ENCODE measurements at places on chromosomes 13 and 19.

DNA sequence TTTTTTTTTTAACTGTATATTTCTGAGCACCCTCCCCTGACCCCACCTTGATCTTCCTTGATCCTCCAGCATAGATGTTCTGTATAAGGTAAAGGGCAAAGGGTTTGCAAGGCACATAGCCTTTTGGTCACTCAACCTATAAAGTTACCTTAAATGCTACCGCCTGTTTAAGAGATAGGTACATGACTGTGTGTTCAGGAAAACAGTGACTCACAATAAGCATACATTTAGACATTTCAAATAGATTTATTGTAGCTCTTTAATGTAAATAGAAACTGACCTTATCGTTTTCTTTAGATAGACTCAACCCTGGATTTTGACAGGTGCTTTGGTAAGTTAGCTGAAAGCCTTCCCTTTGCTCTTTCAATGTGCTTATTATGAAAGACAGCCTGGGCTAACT, 15.2 kb upstream of the SLC10A2 start:
- DNase-seq = no peak

- DNase-seq = peak; percentile 91
Observed at GRCh38 chr19:45523642-45524256, 16.5 kb downstream of the VASP start.

GRCh38 chr13:43240278-43240677, 216.9 kb downstream of the DNAJC15 start:
- DNase-seq = no peak

DNA sequence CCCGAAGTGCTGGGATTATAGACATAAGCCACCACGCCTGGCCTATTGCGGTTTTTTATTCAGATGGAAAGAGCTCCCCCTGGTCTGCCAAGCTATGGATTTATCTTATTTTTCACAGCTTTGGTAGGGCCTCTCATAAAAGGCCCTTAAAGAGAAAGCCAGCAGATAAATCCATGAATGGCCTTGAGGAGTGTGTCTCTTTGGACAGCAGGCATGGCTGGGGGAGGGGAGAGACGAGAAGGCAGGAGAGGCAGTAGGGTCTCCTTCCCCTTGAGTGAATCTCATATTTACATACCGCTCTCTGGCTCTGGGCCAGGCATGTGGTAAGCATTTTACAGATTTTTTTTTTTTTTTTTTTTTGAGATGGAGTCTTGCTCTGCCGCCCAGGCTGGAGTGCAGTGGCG, 25.2 kb downstream of the MARK4 start:
- peak; percentile 24 for DNase-seq

DNA sequence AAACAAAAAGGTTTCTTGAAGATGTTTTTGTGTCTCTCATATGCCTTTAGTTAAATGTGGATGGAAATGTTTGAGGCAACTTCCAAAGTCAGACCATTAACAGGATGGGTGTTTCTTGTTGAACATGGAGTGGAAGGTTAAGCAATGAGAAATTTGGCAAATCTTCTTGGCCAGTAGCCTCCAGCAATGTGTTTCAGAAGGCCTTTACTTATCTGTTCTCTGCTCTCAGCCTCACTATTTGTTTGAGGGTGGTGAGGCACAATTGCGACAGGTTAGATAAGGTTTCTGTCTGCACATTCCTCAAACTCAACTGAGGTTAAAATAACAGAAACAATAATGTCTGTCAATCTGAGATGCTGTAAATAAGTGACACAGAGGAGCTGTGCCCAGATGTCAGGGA, 1019.0 kb downstream of the DIAPH3 start:
- peak; percentile 48 for DNase-seq

DNA sequence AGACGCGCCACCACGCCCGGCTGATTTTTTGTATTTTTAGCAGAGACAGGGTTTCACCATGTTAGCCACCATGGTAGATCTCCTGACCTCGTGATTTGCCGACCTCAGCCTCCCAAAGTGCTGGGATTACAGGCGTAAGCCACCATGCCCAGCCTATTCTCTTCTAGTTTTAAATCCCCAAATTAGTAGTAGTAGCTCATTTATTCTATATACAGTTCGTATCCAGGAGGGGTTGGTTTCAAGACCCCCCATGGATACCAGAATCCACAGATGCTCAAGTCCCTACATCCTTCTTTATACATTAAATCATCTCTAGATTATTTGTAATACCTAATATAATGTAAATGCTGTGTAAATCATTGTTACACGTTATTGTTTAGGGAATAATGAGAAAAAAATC, 2.0 kb downstream of the ZNF568 start:
- DNase-seq = no peak

DNA sequence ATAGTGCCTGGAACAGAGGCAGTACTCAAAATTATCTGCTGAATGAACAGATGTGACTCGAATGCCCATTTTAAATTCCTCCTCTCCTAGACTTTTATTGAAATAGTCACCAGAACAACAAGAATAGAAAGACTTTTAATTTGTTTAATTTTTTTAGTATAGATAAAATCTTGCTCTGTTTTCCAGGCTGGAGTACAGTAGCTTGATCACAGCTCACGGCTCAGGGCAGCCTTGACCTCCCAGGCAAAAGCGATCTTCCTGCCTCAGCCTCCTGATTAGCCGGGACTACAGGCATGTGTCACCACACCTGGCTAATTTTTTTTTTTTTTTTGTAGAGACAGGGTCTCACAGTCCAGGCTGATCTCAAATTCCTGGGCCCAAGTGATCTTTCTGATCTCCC, 120.9 kb upstream of the FREM2 start:
- DNase-seq = no peak

- DNase-seq = no peak
Observed at GRCh38 chr19:17719730-17720400, 585 bp downstream of the MAP1S start.

GRCh38 chr13:48210178-48210577, 22.8 kb upstream of the ITM2B start:
- DNase-seq = peak; percentile 89

DNA sequence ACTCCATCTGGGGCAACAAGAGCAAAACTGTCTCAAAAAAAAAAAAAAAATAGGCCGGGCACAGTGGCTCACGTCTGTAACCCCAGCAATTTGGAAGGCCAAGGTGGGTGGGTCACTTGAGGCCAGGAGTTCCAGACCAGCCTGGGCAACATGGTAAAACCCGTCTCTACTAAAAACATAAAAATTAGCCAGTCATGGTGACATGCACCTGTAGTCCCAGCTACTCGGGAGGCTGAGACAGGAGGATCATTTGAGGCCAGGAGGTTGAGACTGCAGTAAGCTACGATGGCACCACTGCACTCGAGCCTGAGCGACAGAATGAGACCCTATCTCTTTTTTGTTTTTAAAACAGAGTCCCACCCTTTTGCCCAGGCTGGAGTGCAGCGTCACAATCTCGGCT, 3.9 kb downstream of the IQCN start:
- DNase-seq = no peak

DNA sequence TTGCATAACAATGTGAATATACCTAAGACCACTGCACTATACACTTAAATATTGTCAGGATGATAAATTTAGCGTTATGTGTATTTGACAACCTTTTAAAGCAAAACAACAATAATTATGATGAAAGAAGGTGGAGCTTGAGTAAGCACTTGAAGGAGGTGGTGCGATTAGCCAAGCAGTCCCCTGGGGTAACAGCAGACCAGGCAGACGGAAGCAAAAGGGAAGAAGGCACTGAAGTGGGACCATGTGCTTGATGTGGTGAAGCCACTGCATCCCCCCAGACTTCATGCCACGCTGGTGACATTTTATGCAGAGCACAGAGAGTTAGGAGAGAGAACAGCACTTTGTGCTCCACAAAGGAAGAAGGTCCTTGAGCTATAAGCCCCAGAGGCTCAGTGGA, 58.3 kb upstream of the ZNF507 start:
- DNase-seq = no peak

DNA sequence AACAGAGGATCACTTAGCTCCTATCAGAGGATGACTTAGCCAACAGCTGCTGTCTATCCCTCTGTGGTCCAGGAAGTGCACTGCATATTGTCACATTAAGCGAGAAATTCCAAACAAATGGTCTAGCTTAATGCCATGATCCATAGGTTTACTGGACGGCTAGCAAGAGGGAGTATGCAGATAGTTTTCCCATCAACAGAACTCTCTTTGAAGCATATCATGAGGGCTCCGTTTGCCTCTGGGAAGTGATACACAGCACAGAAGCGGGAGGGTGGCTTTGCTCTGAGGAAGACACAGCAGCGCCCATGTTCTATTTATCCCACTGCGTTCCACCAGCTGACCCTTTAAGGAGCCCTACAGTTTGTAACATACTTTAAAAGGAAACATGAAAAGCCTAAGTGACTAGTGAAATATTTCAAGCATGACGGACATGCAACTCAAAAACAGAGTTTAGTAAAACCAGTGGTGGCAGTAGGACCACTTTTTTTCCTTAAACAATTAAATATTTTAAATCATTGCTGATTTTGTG, 52.7 kb downstream of the COL4A1 start:
- no peak for DNase-seq

DNA sequence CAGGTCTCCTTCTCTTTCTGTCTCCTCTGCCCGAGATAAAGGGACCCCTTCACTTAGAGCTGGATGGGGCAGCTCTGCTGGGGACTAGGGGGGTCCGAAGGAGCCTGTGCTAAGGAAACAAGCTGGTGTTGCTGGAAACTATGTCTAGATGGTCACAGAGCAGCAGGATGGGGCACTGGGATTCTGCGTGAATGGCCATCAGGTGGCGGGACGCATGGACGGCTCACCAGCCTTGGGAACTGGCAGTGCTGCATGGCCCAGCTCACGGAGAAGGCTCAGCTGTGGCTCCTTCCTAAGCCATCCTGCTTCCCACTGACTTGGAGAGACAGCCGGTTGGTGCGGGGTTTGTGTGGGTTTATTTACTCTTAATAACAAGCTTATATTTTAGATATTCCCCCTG, 411.8 kb downstream of the ZNF536 start:
- DNase-seq = no peak

DNA sequence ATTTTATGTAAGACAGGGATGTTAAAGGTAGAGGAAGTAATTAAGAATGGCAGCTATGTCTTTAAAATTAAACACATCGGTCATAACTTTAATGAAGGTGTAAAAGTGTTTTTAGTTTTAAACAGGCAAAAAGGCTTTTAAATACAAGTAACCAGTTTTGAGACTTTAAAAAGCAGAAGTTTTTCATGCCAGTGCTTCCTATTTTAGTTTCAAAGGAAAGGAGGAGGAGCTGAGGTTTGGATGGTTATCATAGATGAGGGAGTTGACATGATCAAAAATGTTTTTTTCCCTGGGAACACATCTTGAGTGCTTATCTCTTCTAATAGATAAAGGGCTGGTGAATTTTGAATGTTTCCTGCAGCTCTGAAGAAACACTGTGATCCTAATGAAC, 42.9 kb downstream of the LRCH1 start:
- no peak for DNase-seq

- no peak for DNase-seq
Observed at GRCh38 chr19:31085125-31085524, 264.1 kb downstream of the TSHZ3 start.

DNA sequence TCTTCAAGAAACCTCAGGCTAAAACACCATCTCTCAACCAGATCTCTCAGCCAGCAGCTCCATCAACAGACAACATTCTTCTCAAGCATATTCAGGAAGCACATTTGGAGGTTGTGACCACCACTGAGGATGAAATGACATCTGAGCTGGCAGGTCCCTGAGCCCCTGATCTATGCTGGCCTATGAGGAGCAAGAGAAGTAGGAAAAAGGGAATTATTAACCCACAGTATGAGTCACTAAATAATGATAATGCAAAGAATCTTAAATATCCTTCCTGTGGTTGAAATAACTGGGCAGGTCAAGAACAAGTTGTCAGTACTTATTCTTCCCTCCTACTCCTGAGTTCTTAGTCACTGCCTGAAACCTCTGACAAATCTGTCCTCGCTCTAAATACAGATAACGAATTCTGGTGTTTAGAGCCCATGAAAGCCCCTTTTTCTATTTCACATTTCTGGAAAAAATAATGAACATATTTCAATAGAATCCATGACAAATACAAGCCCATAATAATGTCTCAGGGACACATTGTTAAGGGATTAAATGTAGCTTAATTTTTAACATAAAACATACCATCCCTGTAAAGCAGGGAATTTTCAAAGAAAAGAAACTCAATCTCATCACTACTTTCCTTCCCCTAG, 225.8 kb upstream of the IRS2 start:
- peak; percentile 92 for DNase-seq

- DNase-seq = peak; percentile 76
Observed at GRCh38 chr19:42280815-42281145, 11.7 kb downstream of the CIC start.

- no peak for DNase-seq
Observed at GRCh38 chr19:51292971-51293370, 18.5 kb upstream of the IGLON5 start.

DNA sequence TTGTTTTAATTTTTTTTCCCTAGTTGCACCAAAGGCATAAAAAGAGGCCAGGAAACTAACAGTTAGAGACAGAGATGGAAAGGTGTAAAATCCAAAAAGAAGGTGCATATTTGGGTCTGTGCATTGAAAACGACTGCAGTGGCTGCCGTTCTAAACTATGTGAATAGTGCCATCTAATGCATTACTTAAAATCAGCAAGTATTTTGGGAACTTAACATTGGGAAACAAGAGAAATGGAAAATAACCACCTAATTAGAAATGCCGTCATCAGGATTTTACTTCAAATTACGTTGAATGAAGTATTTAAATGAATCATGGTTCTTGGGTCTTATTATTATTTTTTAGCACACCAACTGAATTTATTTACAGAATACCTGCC, 189.5 kb upstream of the MIR17HG start:
- no peak for DNase-seq

DNA sequence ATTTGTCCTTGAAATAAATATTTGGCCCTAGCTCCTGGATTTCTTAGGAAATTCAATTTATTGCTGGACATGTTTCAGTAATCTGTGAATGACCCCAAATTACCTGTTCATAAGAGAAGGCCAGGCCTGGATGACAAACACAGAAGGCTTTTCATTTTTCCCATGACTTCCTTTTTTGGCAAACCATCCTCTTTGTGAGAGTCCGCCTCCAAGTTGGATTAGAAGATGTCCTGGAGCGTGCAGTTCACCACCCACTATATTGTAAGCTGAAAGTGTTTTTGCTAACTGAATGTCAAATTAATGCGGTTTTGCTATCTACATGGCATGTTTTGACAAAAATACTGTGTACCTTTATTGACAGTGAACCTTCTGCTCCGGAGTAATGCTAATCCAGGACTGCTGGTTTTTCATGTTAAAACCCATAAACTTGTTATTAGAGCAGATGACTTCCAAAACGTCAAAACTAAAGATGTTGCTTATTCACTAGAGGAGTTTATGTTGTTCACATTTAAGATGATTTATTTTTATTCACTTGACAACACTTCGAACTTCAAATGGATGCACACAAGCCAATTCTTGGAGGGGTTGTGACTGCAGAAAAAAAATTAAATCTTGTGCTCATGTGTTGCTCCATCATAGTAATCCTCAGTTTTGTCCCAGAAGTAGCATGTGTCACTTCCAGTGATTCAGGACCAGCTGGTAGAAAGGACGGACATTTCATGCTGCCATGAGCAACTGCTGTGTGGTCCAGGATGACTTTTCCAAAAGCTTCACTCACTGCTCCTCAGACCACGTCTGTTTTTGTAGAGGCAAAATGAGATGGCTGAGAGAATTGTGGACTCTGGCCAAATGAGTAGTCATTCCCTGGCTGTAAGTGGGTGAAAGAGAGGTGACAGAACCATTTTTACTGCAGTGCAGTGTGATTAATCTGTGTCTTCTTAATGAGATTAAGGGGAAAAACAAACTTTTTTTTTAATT, 71.0 kb downstream of the ITGBL1 start:
- DNase-seq = peak; percentile 68

- no peak for DNase-seq
Observed at GRCh38 chr13:105406551-105406950, 1128.9 kb downstream of the EFNB2 start.

- DNase-seq = no peak
Observed at GRCh38 chr13:73898276-73898675, 235.9 kb downstream of the KLF12 start.
